ENCODE measurements at places on chromosomes 11 and 22.

DNA sequence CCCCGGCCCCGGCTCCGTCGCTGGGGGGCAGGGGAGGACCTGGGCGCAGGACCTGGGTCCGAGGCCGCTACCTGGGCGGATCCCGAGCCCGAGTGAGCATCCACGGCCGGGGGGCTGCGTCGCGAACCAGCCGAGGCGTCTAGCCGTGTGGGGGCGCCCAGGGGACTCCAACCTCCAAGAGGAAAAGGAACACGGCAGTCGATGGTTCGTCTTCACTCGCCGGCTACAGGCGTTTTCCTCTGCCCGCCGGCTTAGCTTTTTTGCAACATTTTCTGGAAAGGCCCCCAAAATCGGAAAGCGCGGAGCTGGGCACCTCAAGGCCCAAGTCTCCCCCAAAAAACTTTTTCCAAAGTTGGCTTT is 666 bp downstream of the PDGFB start:
- DNase-seq = no peak

DNA sequence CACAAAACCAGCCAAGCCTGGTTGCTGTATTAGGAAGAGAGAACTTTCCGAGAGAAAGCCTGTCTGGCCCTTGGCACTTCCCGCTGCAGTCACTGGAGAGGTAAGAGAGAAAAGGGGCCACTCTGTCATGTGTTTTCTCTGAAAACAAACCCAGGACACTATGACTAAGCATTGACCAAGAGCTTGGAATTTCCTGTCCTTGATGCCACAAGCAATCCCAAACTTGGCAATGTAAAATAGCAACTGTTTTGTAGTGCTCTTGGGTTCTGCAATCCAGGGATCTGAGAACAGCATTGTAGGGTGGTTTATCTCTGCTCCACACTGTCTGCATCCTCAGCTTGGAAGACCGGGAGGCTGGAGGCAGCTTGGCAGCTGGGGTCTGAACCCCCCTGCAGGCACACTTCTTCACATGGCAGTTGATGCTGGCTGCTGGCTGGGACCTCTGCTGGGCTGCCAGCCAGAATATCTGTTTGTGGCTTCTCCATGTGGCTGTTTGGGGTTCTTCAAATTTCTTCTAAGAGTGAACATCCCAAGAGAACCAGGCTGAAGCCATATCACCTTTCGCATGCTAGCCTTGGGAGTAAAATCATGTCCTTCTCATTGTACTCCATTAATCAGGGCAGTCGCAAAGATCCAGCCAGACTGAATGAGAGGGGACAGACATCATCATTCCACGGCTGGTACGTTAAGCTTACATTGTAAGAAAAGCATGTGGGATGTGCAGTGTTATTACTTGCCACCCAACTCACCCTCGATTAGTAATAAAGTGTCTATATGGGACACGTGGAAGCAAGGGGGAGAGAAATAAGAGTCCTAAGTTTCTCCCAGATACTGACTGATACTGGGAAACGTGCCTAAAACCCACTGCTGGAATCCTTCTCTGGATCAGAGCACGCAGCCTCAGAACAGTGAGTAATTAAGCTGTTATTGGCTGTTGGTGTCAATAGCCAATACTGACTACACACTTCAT is 537.4 kb upstream of the B3GAT1 start:
- peak; percentile 87 for DNase-seq

- no peak for DNase-seq
These were observed 8.0 kb upstream of the CTSD start for GRCh38 chr11:1771700-1772099.

DNA sequence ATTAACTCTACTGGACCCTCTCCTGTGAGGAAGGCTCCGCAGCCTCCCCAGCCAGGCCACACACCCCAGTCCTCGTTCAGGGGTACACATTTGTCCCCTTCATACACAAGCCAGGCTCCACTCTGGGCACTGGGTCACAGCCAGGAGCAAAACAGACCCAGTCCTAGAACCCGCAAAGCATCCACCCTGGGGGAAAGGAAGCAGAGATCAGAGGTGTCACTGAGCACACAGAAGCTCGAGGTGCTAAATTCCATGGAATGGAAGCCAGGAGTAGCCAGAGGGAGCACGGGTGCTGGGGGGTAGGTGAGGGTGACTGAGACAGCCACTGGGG is 43.6 kb upstream of the TH start:
- DNase-seq = no peak

GRCh38 chr11:12174128-12174476 is 63.7 kb downstream of the MICAL2 start:
- DNase-seq = no peak

DNA sequence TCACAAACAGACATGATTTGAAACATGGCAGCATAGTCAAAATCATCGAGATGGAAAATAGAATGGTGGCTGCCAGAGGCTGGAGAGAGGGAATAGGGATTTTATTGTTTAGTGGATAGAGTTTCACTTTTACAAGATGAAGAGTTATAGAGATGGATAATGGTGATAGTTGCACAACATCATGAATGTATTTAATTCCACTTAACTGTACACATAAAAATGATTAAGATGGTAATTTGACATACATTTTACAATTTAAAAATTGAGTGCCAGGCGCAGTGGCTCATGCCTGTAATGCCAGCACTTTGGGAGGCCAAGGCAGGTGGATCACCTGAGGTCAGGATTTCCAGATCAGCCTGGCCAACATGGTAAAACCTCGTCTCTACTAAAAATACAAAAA is 21.2 kb downstream of the TTC28 start:
- DNase-seq = no peak

GRCh38 chr11:59719556-59719955 is 5.9 kb upstream of the OR10V1 start:
- no peak for DNase-seq

DNA sequence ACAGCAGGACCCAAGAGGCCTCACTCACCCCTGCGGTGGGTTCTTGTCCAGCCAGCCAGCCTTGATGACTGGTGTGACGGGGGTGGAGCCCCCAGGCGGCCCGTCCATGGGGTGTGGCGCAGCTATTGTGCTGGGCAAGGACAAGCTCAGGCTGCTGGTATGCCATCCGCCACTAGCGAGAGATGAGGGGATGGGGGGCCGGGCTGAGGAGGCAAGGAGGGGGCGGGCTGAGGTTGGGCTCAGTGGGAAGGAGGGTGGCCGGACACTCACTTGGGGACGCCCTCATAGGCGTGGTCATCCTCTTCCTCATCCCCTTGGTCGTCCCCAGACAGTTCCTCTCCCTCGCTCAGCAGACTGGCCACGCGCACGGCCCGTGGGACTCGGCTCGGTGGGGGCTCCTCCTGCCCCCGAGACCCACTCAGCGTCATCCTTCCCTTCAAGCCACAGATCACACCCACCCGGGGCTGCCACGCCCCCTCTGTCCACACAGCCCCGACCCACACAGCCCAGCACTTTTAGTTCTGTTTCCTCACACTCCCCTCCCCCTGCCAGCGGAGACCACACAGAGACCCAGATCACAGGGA is 38.0 kb upstream of the PDE2A start:
- no peak for DNase-seq

GRCh38 chr22:23529166-23530103 is 50.7 kb downstream of the IGLL1 start:
- no peak for DNase-seq

GRCh38 chr11:14953904-14954303 is 18.2 kb downstream of the CALCA start:
- no peak for DNase-seq

DNA sequence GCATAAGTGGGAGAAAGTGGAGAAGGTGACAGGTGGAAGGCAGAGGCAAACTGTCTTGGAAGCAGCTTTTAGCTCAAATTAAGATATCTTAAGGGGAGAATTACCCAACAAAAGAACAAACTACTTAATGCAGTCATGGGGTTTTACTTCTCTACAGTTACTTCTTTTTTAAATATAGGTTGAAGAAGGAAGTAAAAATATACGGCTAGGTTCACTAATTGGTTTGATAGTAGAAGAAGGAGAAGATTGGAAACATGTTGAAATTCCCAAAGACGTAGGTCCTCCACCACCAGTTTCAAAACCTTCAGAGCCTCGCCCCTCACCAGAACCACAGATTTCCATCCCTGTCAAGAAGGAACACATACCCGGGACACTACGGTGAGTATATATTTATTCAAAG is 40.8 kb downstream of the PDHX start:
- DNase-seq = no peak

- DNase-seq = no peak
These were observed 37.9 kb downstream of the NECTIN1 start for GRCh38 chr11:119691020-119691666.

- DNase-seq = peak; percentile 77
These were observed 617 bp downstream of the CSKMT start for GRCh38 chr11:62665599-62666258.

DNA sequence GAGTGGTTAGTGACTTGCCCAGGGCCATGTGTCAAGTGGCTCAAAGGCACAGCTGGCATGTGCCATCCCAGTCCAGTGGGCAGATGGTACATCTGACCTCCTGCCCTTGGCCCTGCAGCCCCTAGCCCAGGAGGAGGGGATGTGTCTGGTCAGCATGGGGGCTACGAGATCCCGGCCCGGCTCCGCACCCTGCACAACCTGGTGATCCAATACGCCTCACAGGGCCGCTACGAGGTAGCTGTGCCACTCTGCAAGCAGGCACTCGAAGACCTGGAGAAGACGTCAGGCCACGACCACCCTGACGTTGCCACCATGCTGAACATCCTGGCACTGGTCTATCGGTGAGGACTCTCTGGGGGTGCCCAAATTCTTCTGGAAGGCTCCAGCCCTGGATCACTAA is 5.7 kb upstream of the RAB1B start:
- no peak for DNase-seq

DNA sequence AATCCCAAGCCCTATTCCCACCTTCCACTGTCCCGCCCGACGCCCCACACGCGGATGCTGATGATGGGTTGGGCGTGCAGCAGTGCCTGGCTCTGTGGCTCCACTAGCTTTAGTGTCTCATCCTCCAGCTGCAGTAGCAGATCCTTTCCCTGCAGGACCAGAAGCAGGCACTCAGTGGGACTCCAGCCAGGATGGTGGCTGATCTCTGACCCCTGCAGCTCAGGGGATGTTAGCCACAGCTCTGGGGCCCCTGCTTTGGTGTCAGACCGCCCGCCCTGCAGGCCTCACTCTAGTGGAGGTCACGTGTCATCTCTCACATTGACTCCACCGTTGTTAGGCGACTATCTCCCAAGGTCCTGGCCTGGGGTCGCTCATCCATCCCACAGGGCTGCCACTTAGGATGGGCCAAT is 11.8 kb downstream of the SMPD1 start:
- DNase-seq = no peak

GRCh38 chr11:116078101-116078591 is 573.9 kb upstream of the CADM1 start:
- no peak for DNase-seq

DNA sequence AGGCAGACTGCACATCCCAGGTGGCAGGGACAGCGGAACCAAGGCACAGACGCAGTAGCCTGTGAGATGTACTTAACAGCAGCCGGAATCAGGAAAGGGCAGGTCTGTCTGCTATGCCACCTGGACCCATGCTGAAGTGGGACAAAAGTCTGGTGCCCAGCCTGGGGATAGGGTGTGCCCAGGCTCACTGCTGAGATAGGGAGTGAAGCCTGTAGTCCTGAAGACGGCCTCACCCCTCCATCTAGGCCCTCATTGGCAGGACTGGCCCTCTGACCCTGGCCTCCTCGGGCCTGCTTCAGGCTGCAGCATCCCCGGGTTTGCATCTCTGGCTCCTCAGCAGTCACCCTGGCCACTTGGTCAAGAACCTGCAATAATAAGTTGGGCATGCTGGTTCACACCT is 32.4 kb upstream of the TSKU start:
- DNase-seq = no peak

GRCh38 chr11:113267493-113267892 is 46.9 kb upstream of the TTC12 start:
- DNase-seq = no peak

Measured in astrocyte of the spinal cord (primary cell).